ENCODE measurements at places on chromosomes 6 and 20.

DNA sequence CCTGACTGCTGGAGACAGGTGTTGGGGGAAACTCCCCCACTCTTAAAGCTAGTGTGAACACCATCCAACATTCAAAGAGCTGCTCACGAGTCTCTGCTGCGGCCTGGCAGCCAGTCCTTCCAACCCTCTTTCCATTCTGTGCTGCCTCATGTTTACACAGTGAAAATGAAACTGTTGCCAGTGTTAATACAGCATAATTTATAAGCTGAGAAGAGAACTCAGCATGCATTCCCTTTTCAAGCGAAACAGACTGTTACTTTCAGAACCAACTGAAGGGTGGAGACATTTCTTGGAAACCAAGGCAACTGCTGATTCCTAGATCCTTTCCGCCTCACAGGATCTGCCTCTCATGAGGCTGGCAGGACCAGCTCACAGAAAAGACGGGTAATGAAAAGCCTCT is 533.8 kb upstream of the ID4 start:
- peak; percentile 39 for DNase-seq

DNA sequence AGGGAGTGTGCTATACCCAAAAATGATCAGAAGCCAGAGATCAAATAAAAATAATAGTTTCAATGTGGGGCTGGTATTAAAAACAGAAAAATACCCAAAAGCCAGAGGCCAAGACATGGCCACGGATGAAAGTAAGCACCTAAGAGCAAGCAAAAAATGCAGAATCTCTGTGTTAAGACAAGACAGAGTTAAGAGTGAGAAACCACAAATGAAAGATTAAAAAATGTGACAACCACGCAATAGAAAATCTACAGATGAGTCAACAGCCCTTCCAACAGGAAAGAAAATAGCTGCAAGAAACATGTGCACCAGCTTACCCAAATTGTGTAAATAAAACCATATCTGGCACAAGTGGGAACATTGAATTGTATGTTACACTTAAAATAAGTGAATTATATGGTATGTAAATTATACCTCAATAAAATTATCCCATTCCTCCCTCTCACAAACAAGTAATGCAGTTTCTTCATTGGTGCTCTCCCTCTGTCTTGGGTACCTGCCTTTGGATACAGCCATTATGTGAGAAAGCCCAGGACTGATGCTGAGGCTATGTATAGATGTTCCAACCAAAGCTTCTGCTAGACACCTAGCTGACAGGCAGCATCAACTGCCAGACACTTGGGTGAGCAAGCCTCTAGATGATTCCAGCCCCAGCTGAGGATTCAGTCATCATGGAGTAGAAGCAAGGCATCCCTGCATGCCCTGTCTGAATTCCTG is 55.3 kb upstream of the UFL1 start:
- DNase-seq: no peak

DNA sequence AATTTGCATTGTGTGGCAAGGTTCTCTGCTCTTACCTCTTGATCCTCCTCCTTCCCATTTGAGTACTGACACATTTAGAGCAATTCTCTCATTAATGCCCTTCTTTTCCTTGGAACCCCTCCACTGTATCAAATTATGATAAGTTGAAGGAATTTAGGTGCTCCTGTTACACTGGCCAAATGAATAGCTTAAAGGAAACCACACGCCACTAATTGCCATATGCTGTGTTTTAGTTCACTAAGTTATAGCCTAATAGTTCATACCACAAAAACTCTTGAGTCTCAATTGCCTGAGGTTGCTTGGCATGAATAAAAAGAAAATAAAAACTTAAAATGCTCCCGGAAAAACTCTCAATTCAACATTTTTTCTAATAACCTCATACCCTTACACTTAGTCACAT is 1239.3 kb downstream of the EPHA7 start:
- no peak for DNase-seq

- no peak for DNase-seq
Measured at GRCh38 chr6:70270287-70271005, 32.4 kb downstream of the COL9A1 start.

DNA sequence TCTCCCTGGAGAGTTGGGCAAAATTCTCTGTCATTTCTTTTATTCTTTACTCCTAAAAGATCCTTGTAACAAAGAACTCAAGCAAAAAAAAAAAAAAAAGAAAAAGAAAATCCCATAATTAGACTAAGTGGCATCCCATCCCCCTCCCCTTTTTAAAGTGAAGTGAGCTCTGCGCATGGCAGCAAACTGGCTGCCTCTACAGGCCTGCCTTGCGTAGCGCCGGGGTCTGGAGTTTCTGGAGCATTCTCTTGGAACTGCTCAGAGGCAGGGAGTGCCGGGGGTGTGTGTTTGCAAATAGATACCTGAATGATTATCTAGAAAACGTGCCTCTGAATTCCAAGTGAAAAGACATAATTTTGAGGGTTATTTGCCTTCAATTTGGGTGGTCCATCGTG is 48.1 kb downstream of the FOXC1 start:
- peak; percentile 45 for DNase-seq

- DNase-seq: no peak
Measured at GRCh38 chr20:62976886-62977285, 24.4 kb downstream of the SLC17A9 start.

GRCh38 chr20:58362206-58362516 is 26.9 kb upstream of the VAPB start:
- DNase-seq: no peak

GRCh38 chr6:113121571-113121970 is 735.6 kb upstream of the MARCKS start:
- DNase-seq: no peak

DNA sequence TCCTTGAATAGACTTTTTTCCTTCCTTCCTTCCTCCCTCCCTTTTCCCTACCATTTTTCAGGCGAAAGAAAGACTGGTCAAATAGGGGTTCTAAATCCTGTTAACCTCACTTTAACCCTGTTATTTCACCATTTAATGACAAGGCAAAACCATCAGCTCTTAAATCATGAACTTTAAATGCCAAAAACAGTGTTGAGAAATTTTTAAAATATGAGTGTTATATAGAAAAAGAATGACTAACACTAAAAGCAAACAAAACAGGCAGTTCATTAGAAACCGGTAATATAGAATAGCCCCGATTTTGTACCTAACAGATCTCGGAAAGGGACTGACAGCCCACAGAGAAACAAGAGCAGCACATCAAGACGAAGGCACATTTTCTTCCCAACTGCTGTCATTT is 57.4 kb upstream of the CEP85L start:
- DNase-seq: no peak

GRCh38 chr6:159754959-159755914 is 6.6 kb upstream of the ACAT2 start:
- no peak for DNase-seq

GRCh38 chr6:105994118-105994590 is 92.0 kb upstream of the PRDM1 start:
- peak; percentile 31 for DNase-seq

GRCh38 chr20:37567671-37568588 is 40.3 kb upstream of the BLCAP start:
- DNase-seq: peak; percentile 69

DNA sequence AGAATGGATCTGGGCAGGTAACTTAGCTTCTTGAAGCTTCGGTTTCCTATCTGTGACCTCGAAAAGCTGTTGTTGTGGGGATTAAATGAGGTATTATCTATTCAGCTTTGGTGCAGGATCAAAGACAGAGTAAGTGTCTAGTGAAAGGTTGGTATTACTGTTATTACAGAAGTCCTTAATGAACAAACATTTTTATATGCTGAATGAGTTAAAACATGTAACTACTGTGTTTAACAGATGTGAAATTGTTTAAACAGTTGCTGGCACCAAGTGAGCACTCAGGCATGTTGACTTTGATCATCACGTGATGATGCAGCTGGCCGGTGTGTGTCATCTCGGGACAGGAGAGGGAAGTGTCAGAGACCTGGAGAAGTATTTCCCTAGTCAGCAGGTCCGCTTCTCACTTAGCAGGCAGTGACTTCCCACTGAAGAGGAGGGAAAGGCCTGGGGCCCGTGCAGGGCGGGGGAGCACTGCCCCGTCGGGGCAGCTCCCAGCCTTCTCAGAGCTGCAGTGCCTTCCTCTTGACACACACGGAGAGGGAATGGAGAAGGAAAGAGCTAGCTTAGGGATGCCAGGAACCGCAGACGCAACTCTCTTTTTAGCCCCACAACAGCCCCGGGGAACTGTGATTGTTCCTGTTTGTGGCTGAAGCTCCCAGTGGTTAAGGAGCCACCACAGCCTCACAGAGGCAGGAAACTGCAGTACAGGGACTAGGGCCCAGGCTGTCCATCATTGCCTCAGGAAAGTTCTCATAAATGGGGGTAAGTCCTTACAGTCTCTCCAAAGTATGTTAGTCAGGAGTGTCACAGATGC is 18.0 kb downstream of the TUBB2A start:
- peak; percentile 27 for DNase-seq

- no peak for DNase-seq
Measured at GRCh38 chr6:195861-196360, 96.4 kb upstream of the DUSP22 start.

DNA sequence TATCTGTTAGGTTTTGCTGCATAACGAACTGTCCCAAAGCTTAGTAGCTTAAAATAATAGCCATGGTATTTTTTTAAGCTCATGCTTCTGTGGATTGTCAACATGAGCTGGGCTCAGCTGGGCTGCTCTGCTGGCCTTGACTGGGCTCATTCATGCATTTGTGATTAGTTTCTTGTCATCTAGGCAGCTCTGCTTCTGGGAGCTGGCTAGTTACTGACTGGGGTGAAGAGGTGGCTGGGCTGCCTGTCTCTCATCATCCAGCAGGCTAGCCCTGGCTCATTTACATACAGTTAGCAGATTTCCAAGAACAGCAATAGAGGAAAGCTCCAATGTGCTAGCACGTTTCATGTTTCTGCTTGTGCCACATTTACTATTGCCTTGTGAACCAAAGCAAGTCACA is 165.1 kb upstream of the PCSK2 start:
- DNase-seq: no peak

DNA sequence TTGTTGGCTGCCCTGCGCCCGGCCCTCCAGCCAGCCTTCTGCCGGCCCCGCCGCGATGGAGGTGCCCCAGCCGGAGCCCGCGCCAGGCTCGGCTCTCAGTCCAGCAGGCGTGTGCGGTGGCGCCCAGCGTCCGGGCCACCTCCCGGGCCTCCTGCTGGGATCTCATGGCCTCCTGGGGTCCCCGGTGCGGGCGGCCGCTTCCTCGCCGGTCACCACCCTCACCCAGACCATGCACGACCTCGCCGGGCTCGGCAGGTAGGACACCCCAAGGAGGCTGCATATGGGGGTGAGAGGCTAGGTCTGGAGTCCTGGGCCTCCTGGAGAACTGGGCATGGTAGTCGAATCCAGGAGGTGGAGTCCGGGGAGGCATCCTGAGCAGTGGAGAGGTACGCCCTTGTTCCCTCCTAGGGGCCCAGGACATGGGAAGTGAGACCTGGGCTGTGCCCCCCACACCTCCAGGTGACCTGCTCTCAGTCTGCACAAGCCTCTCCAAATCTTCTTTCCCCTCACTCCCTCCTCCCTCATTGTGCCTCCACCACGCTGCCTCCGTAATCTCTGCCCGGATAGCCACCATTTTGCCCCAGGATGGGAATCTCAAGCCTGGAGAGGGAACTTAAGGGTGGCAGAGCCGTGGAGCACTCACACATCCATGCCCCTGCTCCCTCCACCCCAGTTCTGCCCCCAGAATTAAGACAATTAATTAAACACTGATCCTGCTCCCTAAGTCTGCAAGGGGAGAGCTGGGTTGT is 541 bp downstream of the CDC25B start:
- DNase-seq: no peak

DNA sequence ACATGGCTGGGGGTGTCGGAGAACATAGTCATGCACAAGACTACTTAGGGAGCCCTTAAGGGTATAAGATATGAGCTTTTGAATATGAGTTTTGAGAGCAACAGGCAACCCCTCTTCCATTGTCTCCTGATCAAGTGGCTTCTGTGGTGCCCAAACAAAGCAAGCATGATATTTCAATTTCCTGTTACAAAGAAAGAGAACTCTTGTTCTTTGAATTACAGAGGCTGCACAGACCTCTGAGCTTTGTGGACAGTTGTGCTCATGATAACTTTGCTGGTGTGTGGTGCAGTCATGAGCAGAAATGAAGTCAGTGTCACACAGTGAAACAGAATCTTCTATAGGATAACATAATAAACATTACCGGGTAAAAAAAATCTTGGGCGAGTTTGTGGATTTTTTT is 66.8 kb upstream of the THEMIS start:
- no peak for DNase-seq

DNA sequence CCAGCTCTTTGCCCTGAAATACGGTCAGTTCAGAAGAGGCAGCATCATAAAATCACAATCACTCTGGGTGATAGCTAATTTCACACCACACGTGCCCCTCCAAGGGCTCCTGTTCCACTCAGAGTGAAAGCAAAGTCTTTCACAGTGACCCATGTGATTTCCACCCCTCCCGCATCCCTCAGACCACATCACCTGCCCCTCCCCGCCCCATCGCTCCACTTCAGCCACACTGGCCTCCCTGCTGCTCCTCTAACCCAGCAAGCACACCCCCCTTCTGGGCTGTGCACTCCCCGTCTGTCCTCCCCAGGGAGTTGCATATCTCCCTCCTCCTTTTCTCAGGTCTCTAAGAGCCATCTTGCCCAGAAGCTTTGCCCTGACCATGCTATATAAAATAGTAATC is 74.5 kb downstream of the PSMG4 start:
- DNase-seq: no peak

DNA sequence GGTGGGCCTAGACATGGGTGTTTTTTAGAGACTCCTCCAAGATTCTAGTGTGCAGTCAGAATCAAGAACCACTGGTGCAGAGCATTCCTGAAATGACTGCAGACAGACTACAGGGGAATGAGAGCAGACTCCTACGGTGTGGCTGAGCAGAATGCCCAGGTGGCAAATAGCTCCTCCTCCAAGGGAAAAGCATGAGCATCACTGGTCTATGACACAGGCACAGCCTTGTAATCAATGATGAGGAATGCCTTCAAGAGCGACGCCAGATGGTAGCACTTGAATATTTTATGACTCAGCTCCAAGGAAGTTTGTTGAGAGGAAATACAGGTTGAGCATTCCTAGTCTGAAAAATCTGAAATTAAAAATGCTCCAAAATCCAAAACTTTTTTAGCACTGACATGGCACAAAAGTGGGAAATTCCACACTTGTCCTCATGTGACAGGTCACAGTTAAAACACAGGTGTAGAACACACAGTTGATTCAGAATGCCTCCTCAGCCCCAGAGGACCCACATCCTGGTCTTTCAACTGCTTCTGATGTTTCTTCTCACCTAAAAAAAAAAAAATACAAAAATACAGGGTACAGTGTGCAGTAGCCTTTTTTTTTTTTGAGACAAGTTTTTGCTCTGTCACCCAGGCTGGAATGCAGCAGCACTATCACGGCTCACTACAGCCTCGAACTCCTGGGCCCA is 10.6 kb upstream of the FAM8A1 start:
- no peak for DNase-seq

Data from left kidney (tissue), 8 donors.